ENCODE measurements at places on chromosomes 7 and 10.

GRCh38 chr7:99120916-99121315, 23.0 kb downstream of the SMURF1 start:
- DNase-seq = no peak

DNA sequence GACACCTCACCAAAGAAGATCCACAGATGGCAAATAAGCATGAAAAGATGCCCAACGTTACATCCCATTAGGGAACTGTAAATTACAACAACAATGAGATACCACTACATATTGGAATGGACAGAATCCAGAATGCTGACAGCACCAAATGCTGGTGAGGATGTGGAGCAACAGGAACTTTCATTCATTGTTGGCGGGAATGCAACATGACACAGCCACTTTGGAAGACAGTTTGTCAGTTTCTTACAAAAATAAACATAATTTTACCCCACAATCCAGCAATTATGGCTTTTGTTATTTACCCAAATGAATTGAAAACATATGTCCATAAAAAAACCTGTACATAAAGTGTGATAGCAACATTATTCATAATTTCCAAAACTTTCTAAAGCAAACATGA, 176.8 kb downstream of the C7orf25 start:
- DNase-seq = no peak

DNA sequence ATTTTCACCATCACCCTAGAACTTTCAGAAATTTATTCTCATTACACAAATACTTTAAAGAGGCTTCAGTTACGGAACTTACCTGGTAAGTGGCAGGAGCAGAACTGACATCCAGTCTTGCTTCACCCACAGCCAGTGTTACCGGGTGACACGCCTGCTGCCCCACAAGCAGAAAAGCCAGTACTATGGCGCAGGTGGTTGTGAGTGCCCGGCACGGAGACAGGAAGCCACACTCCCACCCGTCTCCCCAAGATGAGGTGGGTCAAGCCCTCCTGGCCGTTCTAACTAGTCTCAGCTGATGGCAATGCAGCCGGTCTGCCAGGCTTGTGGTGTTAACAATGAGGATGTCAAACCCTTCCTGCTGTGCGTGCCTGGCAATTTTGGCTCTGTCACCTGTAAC, 86.9 kb downstream of the PROSER2 start:
- no peak for DNase-seq

DNA sequence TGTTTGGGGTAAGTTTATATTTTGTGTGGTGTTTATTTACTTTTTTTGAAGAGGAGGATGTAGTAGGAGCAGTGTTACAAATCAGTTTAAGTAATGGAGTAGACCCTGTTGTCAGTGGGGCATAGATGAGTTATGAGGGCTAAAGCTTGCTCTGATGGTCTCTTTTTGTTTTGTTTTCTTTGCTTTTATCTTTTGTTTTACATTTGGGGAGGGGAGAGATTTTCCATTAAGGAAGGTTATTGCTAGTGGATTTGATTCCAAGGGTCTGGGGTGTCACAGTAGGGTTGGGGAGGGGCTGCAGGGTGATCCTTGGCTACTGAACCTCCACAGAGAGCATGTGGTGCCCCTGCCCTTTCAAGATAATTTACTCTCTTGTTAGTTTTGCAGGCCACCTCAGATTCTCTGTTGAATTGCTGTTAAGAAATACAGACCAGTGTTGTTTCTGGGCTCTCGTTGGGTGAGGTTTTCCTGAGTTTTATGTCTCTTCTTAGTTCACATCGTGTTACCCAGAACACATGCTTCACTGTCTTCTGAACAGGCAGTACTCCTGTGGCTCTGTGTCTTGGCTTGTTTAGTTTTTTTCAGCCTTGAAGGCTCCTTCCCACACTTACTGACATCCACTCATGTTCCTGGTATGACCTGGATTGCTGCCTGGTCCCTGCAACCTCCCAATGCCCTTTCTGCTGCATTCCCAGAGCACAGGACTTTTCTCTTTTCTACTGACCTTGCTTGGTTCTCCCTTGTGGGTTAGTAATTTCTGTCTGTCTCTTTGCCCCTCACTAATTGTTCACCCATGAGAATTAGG, 4.2 kb downstream of the KIFBP start:
- no peak for DNase-seq

DNA sequence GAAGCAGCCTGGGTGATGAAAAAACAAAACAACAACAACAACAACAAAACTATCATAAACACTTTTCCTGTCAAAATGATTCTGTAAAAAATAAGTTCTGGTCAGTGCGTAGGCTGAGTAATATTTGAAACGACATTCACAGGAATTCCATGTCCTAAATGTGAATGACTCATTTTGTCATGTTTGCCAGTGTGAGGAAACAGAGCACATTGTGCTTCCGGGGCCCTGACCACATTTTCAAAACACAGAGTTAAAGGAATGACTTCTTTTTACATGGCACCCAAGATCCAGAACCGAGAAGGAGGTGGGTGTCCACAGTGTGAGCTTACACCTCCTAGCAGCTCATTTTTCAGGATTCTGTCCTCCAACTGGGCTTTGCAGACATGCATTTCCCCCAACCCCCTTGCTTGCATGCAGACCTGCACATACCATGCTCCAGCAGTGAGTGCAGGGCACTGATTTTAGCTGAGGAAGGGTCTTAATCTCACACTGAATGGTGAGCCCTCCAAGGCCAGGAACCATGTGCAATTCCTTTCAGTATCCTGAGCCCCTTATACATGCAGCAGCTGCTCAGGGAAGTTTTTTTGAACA, 3.0 kb downstream of the CLRN3 start:
- no peak for DNase-seq

Data from DMS 273 treated with DMSO at 0.1 percent for 48 hours (cell line).